Astrocyte (in vitro differentiated cells and primary cell): ENCODE measurements at places on chromosomes 1 and 21. TPM values are rescaled to one million over a fixed set of nuclear protein-coding genes. Genes with fewer than 3 reads are reported as not detected.

GRCh38 chr1:932776-933602 is 9.3 kb downstream of the SAMD11 start:
- DNase-seq = no peak

DNA sequence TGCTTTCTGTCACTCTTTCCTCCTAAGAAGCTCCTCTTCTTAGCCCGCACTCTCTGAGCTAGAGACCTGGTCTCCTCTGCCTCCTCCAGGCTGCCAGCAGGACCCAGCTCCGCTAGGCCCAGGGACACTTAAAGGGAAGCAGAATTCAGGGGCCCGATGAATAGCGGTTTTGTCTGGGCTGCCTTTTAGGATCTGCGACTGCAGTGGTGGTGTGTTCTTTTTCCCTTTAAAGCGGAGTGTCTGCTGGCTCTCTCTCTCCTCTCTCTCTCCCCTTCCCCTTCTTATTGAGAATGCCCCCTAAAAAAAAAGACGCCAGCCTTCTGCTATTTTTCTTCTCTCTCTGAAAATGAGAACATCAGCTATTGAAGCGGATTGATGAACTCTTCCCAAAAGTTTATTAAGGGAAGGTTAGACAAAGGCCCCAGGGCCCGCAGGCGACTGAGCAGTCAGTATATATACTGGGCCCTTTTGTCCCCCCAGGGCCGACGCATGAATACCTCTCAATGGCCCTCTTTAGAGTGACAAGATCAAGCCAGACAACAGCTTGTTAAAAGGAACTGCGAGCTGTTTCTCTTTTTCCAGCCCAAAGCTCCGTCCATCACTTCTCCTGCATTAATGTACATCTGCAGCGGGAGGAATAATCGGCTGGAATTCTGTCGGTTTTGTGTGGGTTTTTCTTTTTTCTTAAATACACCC is 27.0 kb downstream of the PAX7 start:
- DNase-seq = no peak

DNA sequence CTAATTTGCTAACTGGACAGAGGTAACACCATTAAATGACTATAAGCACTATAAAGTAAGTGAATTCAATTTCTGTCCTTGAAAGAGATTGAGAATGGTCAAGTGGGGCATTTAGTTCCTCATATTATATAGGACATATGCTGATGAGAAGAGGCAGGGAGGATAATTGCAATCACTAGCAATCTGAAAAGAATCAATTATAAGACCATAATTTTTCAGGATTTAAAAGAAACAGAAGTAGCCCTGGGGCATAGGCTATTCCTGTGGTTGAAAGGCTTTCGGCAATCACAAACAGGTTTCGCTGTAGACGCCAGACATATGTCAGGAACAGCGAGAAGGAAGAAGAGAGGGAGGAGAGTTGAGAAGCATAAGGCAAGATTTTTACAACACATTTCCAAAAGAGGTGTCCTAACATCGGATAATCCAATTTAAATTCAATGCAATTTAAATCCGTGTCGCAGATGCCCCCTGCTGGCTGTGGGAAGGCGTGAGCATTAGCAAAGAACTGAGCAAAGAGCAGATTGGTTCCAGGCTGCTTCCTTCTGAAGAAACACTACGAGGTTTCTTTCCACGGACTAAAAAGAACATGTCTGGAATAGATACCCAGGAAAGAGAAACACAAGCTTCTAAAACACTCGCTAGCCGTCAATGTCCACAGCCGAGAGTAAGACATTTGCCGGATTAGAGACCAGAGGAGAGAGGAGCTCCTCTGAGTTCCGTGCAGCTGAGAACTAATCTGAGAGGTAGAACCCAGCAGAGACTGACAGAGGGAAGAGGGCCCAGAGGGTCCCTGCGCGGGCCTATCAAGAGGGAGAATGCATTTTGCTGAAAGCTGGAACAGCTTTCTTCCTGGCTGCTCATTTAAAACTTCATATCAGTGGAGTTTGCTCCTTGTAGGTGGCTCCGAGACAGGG is 27.9 kb downstream of the RGS5 start:
- peak; percentile 36 for DNase-seq

- DNase-seq = no peak
Measured at GRCh38 chr1:224482619-224483018, 48.0 kb upstream of the WDR26 start.

- no peak for DNase-seq
Measured at GRCh38 chr1:38046333-38046883, at the start of gene POU3F1. POU3F1 (minus strand) TSS chr1:38046793; CDS start chr1:38046743, 50 bp downstream.

DNA sequence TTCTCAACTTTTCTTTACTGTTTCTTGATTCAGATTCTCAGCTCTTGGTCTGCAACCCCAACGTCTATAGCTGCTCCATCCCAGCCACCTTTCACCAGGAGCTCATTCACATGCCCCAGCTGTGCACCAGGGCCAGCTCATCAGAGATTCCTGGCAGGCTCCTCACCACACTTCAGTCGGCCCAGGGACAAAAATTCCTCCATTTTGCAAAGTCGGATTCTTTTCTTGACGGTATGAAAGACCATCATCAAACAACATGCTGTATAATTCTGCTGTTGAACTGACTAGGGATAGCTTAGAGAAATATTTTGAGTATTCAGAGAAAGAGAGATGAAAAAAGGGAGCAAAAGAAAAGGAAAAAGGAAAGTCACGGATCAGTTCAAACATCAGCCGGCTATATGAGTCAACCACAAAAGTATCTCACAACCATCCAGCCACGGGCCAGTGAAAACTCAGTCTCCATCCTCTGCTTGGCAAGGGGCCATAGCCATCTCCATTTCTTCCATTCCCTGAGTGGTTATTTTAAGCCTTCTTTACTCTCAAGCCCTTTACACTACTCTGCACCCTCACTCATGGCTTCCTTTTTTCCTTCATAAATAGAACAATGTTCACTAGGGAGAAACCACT is 14.1 kb downstream of the DNASE2B start:
- DNase-seq = peak; percentile 84

The OR2T2 gene
- not detected in 2 replicates for total RNA-seq

The OPRD1 gene
- 0.79 and 1.2 TPM in 2 replicates for total RNA-seq

The SH2D5 gene
- total RNA-seq = 4.0 and 5.9 TPM in 2 replicates
